ENCODE measurements at places on chromosomes 4 and X.
A peak's percentile ranks its signal among the peaks of the same experiment; 100 is the strongest.

DNA sequence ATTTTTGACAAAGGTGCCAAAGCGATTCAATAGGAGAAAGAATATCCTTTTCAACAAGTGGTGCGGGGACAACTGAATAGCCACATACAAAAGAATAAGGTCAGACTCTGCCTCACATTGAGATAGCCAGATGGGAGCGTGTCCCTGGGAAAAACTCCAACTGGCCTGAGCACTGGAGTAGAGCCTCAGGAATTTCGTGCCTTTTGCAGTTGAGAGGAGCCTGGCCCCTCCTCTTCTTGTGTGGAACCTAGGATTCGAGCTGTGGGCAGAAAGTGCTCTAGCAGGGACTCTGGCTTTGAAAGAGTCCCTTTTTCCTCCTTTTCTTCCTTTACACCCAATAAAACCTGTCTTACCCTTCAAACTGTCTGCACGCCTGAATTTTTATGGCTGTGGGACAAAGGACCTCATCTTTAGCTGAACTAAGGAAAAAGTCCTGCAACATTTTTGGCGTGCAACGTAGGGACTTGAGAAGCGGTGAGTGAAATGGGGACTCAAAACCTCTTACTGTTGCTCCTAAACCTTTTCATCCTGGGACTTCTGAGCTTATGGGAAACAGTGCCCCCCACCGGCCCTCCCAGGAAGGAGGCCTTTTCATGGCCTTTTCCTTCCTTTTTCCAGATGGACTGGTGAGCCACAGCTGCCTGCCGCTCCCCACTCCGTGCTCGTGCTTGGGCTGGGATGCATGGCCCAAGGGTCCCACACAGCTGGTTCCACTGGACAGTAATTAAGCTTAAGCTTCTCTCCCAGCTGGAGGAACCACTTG is 68.6 kb downstream of the BMP15 start:
- DNase-seq: no peak

DNA sequence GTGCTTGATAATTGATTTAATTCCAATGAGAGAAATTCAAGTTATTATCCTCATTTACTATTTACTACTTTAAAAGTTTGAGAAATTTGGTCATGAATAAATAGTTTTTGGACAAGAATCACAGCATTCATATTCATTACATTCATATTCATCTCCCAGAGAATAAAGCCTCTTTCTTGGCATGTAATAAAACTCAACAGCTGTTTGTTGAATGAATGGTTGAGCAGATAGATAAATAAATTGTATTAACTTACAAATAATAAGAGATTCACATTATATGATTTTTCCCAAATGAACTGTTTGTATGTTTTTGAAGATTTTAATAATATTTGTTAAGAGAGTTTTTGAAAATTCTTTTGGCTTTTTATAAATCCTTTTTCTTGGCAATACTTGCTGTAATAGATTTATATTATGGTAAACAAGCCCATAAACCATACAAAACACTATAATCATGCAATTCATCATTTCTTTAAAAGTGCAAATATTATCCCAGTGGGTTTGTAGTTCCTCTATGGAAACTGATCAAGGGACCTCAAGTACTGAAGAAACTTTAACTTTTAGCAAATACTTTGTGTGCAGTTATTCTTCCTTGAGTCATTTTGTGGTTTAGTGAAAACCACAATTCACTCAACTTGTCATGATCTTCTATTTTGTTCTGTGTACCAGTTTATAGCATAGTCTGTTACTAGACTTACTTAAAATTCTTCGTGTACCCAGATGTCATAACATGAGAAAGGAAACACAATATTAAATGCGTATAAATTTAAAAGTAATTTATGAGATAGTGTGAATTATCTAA is 371.8 kb downstream of the ADGRL3 start:
- no peak for DNase-seq

- DNase-seq: no peak
Measured at GRCh38 chr4:36123906-36124305, 120.4 kb downstream of the ARAP2 start.

DNA sequence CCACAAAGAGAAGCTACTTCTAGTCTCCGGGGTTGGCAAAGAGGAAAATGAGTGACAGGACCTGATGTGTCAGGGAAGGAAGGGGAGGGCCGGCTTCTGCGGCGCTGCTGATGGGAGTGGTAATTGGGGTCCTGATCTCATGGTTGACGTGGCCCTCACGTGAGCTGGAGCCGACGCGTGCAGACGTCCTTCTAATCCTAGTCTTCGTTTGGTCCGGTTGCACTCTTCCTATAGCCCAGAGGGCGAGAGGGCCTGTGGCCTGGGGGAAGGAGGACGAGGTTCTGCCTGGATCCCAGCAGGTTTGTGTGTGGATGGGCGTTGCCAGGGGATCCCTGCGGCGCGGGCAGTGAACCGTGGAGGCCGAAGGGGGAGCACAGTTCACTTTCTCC is at the start of gene ARMCX1:
Gene ARMCX1, plus strand, starts transcription at position 186 of the 389 bp plus-strand sequence. CDS start 2,384 bp downstream, outside the sequence.
- DNase-seq: no peak

DNA sequence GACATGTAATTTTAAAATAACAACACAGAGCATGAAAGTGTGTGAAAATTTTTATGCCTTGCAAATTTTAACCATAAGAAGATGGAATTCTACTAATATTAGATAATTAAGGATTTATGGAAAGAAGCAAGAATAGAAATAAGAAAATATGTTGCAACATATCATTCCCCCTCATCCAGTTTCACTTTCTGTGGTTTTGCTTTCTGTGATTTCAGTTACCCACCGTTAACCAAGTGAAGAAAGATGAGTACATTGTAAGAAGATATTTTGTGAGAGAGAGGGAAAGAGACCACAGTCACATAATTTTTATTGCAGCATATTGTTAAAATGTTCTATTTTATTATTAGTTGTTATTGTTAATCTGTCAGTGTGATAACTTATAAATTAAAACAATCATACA is 77.9 kb downstream of the ADAM29 start:
- DNase-seq: no peak

GRCh38 chrX:153612413-153612812 is 13.5 kb upstream of the CCNQ start:
- DNase-seq: no peak

DNA sequence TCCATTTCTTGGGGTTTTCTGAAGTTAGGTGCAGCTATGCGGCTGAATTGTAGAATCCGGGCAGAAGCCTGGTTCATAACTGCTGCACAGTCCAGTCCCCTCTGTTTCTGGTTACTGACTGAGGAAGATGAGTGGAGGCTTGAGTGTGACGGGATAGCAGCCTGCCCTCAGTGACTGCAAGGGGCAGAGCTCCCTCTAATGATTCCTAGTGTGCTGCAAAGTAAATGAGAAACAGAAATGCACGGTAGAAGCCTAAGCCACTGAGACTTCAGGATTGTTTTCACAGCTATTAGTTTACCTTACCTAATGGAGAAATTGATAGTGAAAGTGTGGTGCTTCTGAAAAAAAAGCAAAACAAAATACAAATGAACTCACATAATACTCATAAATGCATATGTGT is 189.2 kb downstream of the GPM6A start:
- no peak for DNase-seq

DNA sequence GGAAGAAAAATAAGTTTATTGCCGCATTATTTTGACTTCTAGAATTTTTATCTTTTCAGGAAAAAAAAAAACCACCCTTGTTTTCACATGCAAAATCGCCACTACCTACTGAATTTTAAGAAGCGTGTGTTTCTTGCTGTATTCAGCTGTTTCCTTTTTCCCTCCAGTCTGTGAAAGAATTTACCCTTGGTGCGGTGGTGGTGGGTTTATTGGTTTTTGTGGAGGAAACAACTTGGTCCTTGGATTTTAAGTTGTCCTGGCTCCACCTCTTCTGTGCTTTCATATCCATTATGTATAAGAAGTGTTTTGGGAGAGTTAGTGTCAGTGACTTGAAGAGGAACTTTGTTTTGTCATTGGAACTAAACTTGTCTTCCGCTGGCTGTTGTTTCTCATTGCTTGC is 8.1 kb downstream of the RAPGEF2 start:
- DNase-seq: no peak

DNA sequence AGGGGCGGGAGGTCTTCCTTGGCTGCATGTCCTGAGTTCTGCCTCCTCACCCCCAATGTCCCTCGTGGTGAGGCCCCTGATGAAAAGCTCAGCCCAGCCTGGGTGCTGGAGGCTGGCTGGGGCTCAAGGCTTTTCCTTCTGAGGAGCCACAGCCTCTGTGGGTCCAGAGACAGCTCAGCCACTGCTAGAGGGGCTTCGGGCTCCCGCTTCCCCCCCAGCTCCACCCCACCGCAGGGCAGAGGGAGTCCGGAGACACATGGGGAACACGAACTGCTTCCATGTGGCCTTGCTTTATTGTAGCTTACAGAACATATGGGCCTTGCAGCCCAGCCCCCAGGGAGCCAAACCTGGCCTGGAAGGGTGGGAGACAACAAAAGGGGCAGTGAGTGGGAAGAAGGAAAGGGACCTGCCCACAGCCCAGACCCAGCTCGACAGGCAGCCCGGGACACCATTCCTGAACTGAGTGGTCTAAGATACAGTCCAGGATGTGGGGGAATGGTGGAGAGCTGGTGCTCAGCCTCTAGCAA is 89.9 kb upstream of the NKX1-1 start:
- DNase-seq: no peak

GRCh38 chr4:95045429-95045828 is 287.7 kb downstream of the BMPR1B start:
- no peak for DNase-seq

DNA sequence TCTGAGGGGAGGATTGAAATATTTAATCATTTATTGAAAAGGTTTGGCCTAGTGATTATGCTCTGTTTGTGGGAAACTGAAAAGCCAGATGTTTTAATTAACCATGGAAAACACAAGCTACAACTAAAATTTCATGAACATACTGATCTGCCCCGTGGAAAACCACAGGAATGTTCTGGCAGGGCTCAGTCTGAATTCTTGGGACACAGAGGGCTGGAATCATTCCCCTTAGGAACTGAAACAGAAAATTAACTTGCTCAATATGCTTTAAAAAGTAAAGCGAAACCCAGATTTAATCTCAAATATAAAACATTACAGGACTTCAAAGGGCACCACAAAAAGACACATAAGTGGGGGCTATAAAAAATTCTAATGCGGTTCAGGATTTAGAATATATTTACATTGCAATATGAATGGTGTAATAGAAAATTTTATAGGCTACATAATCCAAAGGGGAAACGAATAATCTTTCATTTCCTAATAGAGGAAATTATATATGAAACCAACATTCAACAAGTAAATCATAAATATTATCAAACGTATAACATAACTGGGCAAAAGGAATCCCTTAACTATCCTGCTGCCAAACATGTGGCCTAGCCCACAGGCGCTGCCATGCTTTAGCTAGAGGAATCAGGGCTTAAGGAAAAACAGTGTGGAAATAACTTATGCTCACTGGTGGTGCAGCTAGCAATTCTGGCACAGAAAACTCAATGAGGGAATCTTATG is 70.9 kb downstream of the APBB2 start:
- no peak for DNase-seq

DNA sequence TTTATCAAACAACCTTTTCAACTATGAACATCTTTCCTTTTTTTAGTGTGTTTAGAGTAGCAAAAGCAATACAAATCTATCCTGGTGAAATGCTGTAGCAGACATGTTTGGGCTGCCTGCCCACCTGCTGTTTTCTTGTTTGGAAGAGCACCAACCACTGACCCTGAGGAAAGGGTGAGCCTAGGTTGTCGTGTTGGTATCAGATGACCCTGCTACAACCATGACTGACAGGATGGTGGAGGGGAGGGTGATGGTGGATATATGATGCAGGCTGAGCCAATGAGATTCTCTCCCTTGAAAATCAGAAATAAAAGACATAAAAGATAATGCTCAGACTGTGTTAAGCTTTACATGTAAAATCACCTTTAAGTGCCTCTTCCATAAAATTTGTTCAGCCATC is 201.2 kb downstream of the NPNT start:
- DNase-seq: no peak

- DNase-seq: peak; percentile 8
Measured at GRCh38 chr4:56655627-56656345, 25.3 kb downstream of the HOPX start.

DNA sequence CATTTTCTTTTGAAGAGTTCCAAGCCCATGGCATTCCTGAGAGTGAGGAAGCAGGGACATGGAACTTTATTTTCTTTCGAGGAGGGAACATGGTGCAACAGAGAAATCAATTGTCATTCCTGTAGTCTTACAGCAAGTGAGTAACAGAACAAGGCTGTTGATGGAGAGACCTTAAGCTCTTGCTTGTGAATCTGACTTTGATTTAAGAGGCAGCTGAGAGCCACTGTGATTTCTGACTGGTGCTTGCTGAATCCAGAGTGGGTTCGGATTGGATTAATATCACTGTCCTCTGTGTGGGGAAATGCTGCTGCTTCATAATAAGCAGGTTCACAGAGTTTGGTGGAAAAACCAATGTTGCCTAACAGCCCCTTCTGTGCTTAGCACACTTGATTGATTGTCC is 4.7 kb upstream of the ATP1B4 start:
- DNase-seq: no peak

GRCh38 chr4:41364876-41365275 is 108.1 kb downstream of the UCHL1 start:
- no peak for DNase-seq

- no peak for DNase-seq
Measured at GRCh38 chr4:60817609-60818008, 382.5 kb upstream of the ADGRL3 start.

DNA sequence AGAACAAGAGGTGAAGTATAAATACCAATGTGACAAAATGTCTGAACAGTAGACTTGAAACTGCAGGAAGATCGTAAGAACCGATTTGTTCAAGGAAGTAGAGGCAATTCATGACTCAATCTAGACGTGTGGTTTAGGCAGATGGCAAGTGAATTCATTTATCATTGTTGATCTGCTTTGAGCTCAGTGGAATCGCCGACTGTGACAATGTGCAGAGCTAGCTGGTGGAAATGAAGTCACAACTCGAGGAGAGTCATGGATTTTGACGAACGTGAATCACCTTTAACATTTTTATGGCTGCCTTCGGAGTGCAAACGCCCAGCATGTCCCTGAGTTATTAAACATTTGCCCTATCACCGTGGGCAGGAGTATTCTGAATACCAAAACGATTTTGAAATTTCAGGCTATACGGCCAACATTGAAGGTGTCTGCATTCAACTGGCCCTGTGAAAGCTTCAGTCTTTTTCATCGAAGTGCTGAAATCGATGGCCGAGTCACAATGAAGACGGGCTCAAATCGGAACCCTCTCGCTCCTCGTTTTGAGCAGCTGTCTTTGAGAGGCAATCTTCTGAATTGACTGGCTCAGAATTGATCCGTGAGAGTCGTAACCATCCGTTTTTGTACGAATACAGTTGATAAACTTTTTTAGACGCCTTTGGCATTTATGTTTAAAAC is 689 bp upstream of the OGT start:
- no peak for DNase-seq

- no peak for DNase-seq
Measured at GRCh38 chr4:122156819-122157218, 4.7 kb downstream of the BLTP1 start.

- no peak for DNase-seq
Measured at GRCh38 chr4:48295116-48295515, 25.5 kb upstream of the TEC start.

Data from stimulated activated CD4-positive, alpha-beta T cell treated with anti-CD3 and anti-CD28 coated beads, Interleukin-15, amount 100 ng/mL, for 1 hour (primary cell).